ENCODE measurements at places on chromosomes 16 and 17. TPM values are rescaled to one million over a fixed set of nuclear protein-coding genes. Genes with fewer than 3 reads are reported as not detected.

The MEIOC gene
- 0.07 TPM for total RNA-seq

The LLGL2 gene
- total RNA-seq, result 0.46 TPM

The EIF3C gene
- 230 TPM for total RNA-seq

The RNF112 gene
- 5.0 TPM for total RNA-seq

The PITPNM3 gene
- 2.4 TPM for total RNA-seq

The ZNF688 gene
- total RNA-seq, result 7.8 TPM

The OR1G1 gene
- not detected for total RNA-seq

The NAGS gene
- total RNA-seq, result 2.7 TPM

The KATNIP gene
- 30.7 TPM for total RNA-seq

The C16orf95 gene
- total RNA-seq, result 4.6 TPM

The GPR179 gene
- total RNA-seq, result 0.10 TPM

The MYH3 gene
- 1.3 TPM for total RNA-seq

The SLC38A8 gene
- total RNA-seq, result not detected
